NCI-H69 (cell line): ENCODE measurements at places on chromosomes 2 and 18.

- no peak for DNase-seq
Measured at GRCh38 chr2:21822505-21822904, 698.7 kb downstream of the TDRD15 start.

DNA sequence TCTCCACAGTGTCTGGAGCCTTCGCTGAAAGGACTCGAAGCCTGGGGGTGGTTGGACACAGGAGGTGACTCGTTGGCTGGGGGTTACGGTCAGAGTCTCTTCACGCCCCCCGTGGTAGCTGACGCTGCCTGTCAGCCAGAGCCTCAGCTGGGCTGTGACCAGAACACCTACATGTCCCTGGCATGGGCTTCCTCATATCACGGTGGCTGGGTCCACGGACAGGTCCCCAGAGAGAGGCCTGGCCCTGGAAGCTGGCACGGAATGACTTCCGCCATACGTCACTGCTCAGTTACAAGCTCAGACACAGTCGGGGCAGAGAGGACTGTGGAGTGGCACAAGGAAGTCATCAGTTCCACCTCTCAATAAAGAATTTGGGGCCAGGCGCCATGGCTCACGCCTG, 28.5 kb downstream of the ITGB1BP1 start:
- DNase-seq, result no peak

- DNase-seq, result peak; percentile 80
Measured at GRCh38 chr2:176074919-176075425, 8.8 kb downstream of the EVX2 start.

GRCh38 chr18:13221869-13222855, 3.6 kb downstream of the LDLRAD4 start:
- peak; percentile 96 for DNase-seq

- DNase-seq, result no peak
Measured at GRCh38 chr2:162258686-162259085, 15.4 kb upstream of the FAP start.

DNA sequence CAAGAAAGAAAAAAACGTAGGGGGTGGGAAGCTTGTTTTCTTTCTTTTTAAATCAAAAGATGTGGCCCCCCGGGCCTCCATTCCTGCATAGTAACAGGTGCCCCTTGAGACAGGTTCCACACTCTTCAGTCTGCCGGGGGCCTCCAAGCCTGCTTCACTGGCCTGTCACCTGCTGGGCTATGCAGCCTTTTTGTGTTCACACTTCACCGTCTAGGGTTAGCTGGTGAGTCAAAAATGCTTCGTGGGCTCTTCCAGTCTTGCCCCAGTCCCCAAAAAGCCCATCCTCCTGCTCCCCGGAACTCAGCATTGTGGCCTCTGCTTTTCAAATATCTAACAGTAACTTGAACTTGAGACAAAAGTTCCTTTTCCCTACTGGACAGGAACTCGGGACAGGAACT, 67.9 kb downstream of the POLR1A start:
- no peak for DNase-seq

GRCh38 chr2:64777841-64778240, 124.1 kb upstream of the SERTAD2 start:
- no peak for DNase-seq

DNA sequence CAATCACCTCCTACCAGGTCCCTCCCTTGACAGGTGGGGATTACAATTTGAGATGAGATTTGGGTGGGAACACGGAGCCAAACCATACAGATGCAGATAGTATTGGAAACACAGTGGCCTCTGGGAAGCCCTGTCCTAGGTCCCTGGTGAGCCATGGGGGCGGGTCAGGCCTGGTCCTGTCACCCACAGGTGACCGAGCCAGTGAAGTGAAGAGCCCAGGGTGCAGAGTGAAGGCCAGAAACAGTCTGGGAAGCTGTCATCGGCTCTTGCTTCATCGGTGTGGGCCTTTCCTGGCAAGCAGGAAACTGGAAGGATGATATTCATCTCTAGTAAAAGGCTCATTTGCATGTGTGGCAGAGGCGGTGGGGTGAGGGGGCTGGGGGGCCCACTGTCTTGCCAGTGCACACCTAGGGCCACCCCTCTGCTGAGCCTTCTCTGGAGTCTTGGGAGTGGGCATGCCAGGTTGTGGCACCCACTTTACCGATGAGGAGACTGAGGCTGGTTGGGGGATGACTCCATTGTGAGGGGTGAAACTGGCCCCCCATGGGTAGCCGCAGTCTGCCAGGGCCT, 290.6 kb downstream of the NDUFA10 start:
- no peak for DNase-seq

- DNase-seq, result peak; percentile 42
Measured at GRCh38 chr2:41764919-41765318, 282.9 kb upstream of the PKDCC start.
